ENCODE measurements at places on chromosomes 11 and 22.

GRCh38 chr22:30223303-30223702 is 23.3 kb downstream of the LIF start:
- DNase-seq, result no peak

GRCh38 chr22:27358096-27358870 is 443.3 kb downstream of the MN1 start:
- no peak for DNase-seq

- no peak for DNase-seq
These were observed 10.7 kb upstream of the FAM83F start for GRCh38 chr22:39984006-39984405.

DNA sequence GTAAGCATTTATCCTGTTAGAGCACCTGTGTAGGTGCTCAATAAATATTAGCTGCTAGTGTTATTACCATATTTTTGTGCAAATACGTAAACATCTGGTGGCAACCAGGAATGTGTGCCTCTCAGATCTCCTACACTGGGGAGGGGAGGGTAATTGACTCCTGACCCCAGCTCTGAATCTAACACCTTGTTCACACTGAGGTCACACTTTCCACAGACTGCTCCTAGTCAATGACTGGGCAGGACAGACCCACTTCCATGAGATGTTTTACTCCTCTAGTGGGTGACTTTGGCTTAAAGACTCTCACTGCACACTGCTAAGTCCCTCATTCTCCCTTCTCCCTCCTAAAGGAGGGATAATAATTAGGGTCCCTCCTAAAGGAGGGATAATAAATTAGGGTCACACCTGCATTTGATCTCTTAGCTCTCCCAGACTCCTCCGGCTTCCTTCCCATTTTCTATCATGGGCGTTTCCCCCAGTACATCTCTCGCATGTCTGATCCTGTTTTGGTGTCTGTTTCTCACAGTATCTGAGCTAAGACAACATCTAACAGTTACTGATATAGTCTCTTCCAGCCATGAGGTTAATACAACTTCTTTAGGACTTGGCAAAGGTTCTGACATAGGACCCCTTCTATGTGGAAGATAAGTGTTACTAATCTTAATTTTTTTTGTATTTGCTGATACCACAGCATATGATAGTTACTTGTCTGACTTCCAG is 8.0 kb downstream of the CSTPP1 start:
- no peak for DNase-seq

DNA sequence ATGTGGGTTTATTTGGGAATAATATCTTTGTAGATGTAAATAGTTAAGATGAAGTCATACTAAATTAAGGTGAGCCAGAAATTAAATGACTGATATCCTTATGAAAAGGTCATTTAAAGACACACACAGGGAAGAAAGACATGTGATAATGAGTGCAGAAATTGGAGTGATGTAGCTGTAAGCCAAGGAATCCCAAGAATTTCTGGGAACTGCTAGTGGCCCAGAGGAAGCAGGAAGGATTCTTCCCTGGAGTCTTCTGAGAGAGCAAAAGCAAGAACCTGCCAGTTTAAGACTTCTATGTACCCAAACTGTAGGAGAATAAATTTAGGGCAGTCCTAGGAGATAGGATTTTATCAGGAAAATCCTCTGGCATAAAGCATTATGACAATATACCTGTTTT is 66.9 kb downstream of the LRRC4C start:
- no peak for DNase-seq

DNA sequence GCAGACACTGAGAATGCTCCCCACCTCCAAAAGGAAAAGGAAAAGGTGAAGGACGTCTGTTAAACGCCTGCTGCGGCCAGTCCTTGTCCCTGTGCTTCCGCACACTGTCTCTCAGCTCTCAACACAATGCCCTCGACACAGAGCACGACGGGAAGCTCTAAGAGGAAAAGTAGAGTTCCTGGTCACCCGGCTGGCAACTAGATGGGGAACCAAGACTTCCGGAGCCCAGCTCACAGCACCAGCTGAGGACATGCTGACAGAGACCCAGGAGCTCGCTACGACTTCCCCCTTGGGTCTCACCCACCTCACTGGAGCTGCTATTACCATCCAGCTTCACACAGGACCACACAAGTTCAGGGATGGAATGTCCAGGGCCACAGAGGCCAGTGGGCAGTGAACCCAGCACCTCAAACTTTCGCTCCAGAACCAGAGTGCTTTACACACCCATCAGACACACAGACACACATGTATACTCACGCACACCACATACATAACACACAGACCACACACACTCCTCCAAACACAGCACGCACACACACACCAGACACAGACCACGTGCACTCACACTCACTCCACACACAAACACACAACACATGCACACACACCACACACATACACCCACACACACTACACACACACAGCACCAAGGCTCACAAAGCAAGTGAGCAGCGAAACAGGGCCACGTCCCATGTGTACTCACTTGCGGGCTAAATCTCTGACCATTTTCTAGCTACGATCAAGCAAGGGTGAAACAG is 9.6 kb downstream of the SULT4A1 start:
- no peak for DNase-seq

DNA sequence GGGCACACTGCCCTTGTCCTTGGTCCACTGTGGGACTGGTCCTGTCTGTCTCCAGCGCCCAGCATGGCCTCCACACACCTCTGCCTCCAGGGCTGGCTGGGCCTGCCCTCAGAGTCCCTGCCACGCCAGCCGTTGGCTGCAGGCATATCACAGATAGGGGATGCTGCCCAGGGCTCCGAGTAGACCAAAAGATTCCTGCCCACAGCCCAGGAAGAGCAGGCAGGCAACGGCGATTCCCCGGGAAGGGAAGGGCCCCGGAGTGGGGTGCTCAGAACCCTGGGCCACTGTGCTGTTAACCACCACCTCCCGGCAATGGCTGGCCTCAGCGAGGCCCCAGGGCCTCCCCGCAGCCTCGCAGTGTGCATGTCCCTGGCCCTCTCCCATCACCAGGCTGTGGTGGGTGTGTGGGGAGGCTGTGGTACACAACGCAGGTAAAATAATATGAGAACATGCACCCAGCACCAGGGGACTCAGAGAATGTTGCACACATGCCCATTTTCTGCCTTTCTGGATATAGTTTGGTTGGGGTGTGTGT is 2.2 kb downstream of the IFITM5 start:
- DNase-seq, result no peak

DNA sequence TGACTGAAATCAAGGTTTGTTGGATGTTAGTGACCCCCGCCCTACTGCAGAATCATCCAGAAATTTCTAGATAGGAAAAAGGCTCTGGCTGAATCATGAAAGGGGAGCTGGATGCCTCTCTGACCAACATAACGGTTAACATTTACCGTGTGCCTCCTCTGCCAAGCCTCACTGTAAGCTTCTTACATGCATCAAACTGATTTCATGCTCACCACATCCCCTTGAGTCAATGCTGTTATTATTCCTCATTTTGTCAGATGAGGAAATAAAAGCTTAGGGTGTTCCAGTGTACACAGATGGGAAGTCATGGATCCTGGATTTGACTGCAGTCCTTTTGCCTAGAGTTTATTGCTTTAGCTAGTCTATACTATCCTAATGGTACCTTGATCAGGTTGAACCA is 5.9 kb upstream of the HMOX1 start:
- no peak for DNase-seq

DNA sequence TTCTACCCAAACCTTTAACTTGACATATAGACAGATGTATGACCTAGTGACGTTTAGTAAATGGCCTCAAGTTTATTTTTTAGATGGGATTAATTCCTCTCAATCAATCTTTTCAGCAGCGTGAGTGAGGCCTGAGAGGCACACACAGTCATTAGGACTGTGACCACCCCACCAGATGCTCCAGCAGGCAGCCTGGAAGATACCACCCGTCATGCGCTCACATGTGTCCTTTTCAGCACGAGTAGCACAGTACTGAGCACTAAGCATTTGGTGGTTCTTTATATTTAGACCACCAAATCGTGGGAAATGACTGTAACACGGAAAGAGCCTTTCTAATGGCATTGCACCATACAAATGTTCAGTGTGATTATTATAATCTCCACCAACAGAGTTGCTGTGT is 354.6 kb upstream of the DDI1 start:
- DNase-seq, result no peak

DNA sequence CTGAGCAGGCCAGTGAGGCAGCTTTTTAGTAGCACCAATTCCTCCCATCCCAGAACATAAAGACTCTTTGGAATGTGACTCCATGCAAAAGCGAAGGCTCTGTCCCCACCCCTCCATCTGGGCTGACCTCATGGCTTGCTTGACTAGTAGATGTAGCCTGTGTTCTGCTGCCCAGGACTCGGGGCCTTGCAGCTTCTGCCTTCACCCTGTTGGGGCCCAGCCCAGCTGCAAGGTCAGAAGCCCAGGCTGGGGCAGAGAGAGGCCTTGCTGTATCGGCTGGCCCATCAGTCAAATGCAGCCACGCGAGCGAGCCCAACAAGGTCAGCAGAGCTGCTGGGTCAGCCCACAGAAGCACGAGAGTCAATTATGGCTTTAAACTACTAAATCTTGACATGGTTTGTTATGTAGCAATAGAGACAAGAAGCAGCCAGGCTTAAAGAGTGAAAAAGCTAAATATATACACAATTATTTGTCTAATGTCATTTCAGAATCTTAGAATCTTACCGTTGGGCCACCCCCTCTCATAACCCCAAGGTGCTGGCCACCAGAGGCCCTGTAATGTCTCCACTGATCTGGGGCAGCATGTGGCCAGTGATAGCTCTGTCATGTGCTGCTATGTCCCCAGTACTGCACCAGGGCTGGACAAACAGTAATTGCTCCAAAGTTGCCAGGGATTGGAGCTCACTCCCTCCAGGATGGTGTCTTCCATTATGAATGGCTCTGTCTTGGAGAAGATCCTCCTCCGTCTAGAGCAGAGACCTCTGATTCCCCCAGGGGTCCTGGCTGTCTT is 10.4 kb upstream of the WNT11 start:
- no peak for DNase-seq

- DNase-seq, result no peak
These were observed 514.5 kb downstream of the TBC1D22A start for GRCh38 chr22:47276991-47277390.

DNA sequence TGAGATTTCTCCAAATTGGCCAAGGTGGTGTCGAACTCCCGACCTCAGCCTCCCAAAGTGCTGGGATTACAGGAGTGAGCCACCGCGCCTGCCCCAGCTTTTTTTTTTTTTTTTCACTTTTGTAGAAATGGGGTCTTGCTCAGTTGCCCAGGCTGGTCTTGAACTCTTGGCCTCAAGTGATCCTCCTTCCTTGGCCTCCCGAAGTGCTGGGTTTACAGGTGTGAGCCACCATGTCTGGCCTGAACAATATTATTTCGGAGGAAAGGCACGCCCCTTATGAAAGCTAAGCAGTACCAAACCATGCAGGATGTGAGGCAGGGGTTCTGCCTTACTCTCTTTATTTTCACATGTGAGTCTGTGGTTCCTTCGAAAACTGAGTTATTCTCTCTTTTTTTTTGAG is 16.1 kb downstream of the MTCH2 start:
- no peak for DNase-seq

- no peak for DNase-seq
These were observed 1072.4 kb downstream of the BRD1 start for GRCh38 chr22:48755059-48755949.

DNA sequence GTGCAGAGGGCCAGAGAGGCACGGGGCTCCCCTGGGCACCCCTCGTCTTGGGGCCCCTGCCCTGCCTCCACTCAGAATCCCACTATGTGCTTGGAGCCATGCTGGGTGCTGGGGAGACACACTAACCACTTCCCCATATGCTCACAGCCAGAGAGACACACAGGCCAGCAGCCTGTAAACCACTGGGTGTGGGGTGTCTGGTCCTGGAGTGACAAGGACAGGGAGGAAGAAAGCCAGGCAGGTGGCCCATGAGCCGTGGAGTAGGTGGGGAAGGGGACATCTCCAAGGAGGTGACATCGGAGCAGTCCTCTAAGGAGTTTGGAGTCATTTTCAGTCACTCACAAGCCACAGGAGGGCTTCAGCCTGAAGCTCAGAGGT is 58.9 kb downstream of the CDKN1C start:
- DNase-seq, result no peak

DNA sequence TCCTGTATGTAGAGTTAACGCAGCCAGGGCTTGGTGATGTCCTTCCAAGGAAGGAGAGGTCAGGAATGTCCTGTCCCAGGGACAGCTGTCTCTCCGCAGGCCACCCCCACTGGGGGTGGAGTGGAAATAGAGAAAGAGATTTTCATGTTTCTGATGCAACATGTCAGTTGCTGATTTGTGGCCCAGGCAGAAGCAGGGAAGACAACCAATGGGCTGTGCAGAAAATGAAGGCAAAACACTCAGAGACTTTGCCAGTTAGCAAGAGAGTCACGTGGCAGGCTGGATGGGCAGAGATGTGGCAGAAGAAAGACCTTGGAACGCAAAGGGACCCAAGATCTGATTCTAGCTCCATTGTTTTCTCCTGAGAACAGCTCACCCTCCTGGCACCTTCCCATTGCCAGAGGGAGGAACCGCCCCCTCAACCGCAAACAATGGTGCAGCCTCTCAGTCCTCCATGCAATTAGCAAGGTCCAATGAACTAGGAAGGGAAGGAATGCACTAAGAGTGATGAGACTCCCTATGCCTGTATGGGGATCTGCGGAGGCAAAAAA is 71.0 kb downstream of the SYN3 start:
- DNase-seq, result no peak

- DNase-seq, result no peak
These were observed 6.7 kb downstream of the PAK1 start for GRCh38 chr11:77467233-77467632.

- no peak for DNase-seq
These were observed 93.7 kb downstream of the PRR5L start for GRCh38 chr11:36389811-36390210.

DNA sequence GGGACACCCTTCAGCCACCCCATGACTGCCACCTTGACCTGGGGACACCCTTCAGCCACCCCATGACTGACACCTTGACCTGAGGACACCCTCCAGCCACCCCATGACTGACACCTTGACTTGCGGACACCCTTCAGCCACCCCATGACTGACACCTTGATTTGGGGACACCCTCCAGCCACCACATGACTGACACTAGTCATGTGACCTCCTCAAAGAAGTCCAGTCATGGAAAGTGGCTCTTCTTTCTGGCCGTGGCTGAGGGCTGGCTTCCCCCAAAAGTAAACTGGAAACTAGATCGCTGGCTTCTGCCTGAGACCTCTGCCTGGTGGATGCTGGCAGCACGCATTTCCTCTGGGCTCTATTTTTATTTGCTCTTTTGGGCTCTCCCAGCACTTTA is 28.4 kb downstream of the ARFGAP2 start:
- no peak for DNase-seq

GRCh38 chr22:21632237-21632895 is at the start of gene CCDC116:
Gene CCDC116, plus strand, starts transcription at chr22:21632760. Its CDS starts 422 bp downstream, at chr22:21633182.
- no peak for DNase-seq

- no peak for DNase-seq
These were observed 23.1 kb upstream of the TP53I11 start for GRCh38 chr11:44973632-44974401.
